Renal cortical epithelial cell (primary cell): ENCODE measurements at places on chromosomes 6 and 20. TPM values are rescaled to one million over a fixed set of nuclear protein-coding genes. Genes with fewer than 3 reads are reported as not detected.
A peak's percentile ranks its signal among the peaks of the same experiment; 100 is the strongest.

The SPACA1 gene
- not detected in 2 replicates for total RNA-seq

The HUS1B gene
- 0.70 TPM in 1 of 2 replicates, not detected in the other for total RNA-seq

The SLC35F1 gene
- total RNA-seq, result 0.05 and 0.17 TPM in 2 replicates

- no peak for DNase-seq
Observed at GRCh38 chr6:168827586-168827871, 386.5 kb downstream of the SMOC2 start.

DNA sequence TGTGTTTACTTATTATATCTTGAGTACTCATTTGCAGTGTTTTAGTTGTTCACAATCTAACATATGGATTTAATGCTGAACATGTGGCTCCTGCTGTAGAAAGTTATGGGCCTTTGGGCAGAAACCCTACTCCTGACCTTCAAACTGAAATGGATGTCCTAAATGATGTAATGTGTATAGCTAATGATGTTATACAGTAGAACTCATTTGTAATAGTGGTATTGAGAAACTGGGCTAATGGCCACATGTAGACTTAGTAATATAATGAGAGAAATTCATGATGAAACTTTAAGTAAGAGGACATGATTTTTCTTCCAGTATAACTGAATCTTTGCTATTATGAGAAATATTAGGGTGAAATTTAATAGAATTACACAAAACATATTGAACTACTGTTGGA lies 121.3 kb upstream of the PTPRK start:
- DNase-seq, result no peak

- peak; percentile 79 for DNase-seq
Observed at GRCh38 chr6:101818051-101818450, 424.5 kb downstream of the GRIK2 start.

- DNase-seq, result no peak
Observed at GRCh38 chr20:55880361-55880760, 125.0 kb downstream of the CBLN4 start.

DNA sequence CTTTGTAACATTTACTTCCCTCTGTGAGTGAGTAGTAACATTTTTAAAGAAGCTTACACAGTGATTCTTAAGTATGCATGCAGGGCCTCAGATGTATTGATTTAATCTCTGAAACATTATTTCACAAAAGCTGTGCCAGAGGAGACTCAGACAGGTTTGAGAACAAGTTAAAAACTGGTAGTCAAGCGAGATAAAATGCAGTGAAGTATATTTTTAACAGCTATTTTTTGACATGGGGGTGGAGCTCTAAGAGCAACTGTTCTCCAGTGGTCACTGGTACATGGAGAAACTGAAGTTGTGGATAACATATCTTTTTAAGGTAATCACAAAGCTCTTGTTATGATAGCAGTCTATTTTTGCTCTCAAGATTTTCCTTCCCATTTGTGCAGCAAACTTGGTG lies 20.4 kb downstream of the DSTN start:
- DNase-seq, result no peak

- DNase-seq, result peak; percentile 27
Observed at GRCh38 chr6:30202366-30202765, 10.8 kb downstream of the TRIM26 start.

The MYB gene
- total RNA-seq, result 0.87 TPM in 1 of 2 replicates, not detected in the other

- DNase-seq, result no peak
Observed at GRCh38 chr20:63400486-63401210, 39.5 kb upstream of the CHRNA4 start.

- DNase-seq, result peak; percentile 15
Observed at GRCh38 chr20:4519534-4519933, 202.2 kb upstream of the PRND start.
